ENCODE measurements at places on chromosomes 13 and 19.

GRCh38 chr19:12705654-12706331 lies 9.4 kb upstream of the FBXW9 start:
- no peak for DNase-seq

DNA sequence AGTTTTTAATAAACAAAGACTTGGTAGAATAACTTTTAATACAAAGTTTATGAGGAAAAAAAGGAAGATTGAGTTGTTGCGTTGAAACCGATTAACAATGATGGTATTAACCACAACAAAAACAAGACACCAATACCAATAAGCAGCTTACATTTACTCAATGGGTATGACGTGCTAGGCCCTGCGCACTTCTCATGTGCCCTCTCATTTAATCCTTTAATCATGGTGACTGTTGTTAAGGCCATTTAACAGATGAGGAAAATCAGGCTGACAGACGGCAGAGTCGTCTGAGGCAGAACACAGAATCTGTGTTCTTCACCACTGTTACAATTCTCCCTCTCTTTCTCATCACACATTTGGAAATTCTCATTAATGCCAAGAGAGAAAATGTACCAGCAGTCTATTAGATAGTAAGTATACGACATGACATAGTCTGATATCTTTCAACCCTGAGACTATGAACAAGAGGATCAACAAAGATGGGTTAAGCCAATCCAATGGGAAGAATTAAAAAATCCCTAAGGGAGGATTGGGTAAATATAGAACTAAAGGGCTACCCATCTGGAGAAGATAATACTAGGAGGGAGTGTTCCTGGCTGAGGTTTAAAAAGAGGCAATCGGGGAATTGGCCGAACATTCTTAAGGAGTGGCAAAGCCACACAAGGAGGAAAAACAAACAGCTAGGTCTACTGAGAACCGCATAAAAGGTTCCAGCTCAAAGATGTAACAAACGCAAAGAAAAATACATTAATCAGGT lies 54.0 kb downstream of the DOCK9 start:
- DNase-seq: no peak

- DNase-seq: no peak
These were observed 5.5 kb upstream of the GALP start for GRCh38 chr19:56170261-56170660.

- DNase-seq: no peak
These were observed 2138.5 kb upstream of the PCDH20 start for GRCh38 chr13:63554157-63554556.

DNA sequence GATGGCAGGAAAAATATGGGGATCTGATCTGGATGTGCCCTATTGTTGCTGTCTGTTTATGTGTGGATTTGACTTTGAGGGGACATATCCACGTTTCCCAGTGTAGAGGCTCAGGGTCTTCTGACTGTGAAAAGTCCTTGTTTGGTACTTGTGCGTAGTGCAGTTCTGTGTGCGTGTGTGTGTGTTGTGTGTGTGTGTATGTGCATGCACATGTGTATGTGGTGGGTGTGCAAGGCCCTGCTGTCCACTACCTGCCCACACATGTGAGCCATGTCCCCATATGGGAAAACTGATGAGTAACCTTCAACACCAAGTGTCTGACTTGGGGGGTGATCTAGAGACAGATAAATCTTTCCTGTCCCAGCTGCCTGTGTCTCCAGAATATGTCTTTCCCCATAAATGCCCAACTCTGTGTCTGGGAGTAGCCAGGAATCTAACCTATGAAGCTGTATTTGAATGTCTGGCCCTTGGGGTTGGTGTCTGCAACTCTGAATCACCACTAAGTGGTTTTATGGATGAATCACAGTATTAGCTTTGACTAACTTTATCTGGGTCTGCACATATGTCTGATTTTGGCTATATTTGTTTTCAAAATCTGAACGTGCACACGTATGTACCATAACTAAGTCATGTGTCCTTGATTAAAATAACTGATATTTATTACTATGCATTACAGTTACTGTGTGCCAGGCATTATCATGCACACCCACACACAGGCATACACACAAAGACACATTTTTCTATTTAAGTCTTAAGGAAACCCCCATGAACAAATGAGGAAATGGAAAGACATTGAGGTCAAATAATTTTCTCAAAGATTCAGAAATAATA lies 17.4 kb downstream of the KLK2 start:
- DNase-seq: no peak

GRCh38 chr19:19704836-19705235 lies 28.1 kb downstream of the ZNF14 start:
- DNase-seq: no peak

Data from activated CD4-positive, alpha-beta T cell treated with anti-CD3 and anti-CD28 coated beads, Interleukin-10, Interleukin-2, amounts not matched to agents 100 ng/mL and 50 ng/mL, durations not matched to agents 16 hours and 8 hours (primary cell).